ENCODE measurements at places on chromosomes 12 and 14.

GRCh38 chr14:87286826-87287225 lies 706.2 kb downstream of the GALC start:
- DNase-seq = no peak

DNA sequence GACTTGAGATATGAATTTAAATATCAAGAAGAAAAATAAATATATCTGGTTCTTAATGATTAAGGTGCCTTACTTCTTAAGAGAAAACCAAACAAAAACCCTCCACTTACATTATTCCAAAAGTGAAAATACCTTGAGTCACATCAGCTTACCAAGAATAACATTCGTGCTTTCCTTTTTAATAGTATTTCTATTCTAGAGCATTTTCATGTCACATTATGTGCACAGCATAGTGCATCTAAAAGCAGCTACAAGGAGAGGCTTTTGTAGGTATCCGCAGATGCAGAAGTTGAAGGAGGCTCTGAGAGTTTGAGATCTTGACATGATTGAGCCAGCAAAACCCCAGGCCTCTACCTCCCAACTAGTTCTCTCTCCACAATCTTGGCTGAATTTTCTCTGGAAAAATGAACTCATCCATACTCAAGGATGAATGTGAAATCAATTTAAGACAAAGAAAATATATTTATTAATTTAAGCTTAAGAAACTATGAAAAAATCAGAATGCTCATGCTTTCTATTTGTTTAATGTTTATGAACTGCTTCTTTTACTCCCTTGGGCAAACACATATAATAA lies 275.0 kb downstream of the AKAP6 start:
- DNase-seq = no peak

GRCh38 chr12:92229381-92229780 lies 83.7 kb upstream of the BTG1 start:
- DNase-seq = no peak

- no peak for DNase-seq
These were observed at the start of gene P3H3 for GRCh38 chr12:6827982-6828780. Gene P3H3, plus strand, starts transcription at chr12:6828407. Its CDS starts 34 bp downstream, at chr12:6828441.
